ENCODE measurements at places on chromosomes 7 and 10.

- DNase-seq: no peak
Measured at GRCh38 chr10:52276986-52277385, 37.1 kb upstream of the DKK1 start.

DNA sequence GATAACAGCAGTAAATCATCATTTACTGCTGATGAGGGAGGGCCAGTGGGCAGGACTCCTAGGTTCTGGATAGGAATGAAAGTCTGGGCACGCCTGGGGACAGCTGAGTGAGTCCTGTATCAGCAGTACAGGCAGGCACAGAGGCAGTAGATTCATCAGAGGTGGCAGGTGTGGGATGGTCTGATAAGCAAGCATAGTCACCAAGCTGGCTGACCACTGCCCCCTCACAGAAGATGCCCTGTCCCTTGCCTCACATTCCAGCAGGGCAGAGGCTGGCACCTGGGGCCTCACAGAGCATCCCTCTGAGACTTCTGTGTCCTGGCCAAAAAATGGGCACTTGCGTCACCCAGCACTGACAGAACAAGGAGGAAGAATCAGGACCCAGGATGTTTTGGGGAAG lies 23.2 kb upstream of the ACSM6 start:
- no peak for DNase-seq

DNA sequence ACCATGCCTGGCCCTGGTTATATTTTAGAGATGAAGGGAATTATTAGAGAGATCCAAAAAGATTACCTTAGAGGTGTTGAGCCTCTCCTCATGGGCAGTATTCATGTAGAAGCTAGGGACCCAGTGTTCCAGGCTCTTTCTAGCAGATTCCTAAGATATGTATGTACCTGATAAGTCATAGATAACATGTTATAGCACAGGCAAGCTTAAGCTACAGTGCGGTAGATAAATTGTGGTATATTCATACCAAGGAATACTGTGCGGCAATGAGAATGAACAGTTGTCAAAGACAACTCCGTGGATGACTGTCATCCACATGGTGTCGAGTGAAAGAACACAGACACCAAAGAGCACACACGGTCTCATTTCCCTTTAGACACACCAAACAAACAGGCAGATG lies 53.1 kb downstream of the TACR2 start:
- no peak for DNase-seq

- no peak for DNase-seq
Measured at GRCh38 chr10:76115471-76116155, 684.2 kb downstream of the LRMDA start.

DNA sequence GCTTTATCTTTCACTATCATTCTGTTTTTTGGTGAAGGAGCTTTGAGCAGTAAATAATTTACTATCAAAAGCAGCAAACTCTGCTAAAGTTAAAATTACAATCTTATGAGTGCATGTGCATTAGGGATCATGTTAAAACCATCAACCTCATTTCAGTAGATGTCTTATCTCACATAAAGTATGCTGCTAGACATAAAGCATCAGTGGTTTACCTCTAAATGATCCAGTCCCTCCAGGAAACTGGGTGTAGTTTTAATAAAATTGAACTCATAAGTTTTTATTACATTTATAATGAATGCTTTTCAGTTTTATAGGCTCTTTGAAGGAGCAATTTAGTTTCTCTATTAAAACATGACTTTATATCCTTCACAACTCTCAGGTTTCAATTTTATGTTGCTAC lies 108.7 kb downstream of the LRRN3 start:
- no peak for DNase-seq

DNA sequence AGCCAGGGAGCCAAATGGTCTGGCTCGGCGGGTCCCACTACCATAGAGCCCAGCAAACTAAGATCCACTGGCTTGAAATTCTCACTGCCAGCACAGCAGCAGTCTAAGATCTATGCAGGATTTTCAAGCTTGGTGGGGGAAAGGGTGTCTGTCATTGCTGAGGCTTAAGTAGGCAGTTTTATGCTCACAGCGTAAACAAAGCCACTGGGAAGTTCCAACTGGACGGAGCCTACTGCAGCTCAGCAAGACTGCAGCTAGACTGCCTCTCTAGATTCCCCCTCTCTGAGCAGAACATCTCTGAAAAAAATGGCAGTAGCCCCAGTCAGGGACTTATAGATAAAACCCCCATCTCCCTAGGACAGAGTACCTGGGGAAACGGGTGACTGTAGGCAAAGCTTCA lies 277.6 kb upstream of the PHF14 start:
- DNase-seq: no peak

- no peak for DNase-seq
Measured at GRCh38 chr10:16519908-16520861, 1.5 kb downstream of the C1QL3 start.

DNA sequence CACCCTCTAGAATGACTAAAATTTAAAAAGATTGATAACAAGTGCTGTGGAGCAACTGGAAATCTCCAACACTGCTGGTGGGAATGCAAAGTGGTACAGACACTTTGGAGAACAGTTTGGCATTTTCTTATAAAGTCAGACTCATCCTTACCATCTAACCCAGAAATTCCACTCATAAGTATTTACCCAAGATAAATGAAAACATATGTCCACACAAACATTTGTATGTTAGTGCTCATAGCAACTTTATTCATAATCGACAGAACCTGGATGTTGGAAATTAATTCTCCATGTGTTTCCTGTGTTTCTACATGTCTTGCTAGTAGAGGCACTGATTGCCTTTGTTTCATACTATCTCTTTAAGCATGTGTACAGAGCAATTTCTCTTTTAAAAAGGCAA lies 282.4 kb downstream of the AHR start:
- DNase-seq: no peak

- DNase-seq: no peak
Measured at GRCh38 chr7:155860461-155860839, 48.2 kb upstream of the SHH start.

DNA sequence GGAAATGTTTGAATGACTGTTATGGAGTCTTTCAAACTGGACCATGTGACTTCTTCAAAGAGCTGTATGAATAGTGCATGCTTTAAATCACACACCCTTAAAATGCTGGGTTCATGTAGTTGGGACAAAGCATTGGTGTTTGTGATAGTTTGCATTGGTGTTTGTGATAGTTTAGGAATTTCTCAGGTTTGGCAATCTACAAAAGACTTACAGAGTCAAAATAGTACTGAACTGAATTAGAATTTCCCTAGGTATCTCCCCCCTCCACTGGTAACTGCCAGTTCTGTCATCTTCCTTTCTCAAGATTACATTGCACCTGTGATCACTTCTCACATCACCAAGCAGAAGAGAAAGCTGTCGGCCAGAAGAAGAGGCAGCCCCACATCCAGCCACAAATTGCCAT lies 261.1 kb downstream of the GATA3 start:
- no peak for DNase-seq

GRCh38 chr10:6464862-6465430 lies 115.1 kb downstream of the PRKCQ start:
- no peak for DNase-seq

- no peak for DNase-seq
Measured at GRCh38 chr10:3548076-3548475, 236.9 kb downstream of the KLF6 start.

DNA sequence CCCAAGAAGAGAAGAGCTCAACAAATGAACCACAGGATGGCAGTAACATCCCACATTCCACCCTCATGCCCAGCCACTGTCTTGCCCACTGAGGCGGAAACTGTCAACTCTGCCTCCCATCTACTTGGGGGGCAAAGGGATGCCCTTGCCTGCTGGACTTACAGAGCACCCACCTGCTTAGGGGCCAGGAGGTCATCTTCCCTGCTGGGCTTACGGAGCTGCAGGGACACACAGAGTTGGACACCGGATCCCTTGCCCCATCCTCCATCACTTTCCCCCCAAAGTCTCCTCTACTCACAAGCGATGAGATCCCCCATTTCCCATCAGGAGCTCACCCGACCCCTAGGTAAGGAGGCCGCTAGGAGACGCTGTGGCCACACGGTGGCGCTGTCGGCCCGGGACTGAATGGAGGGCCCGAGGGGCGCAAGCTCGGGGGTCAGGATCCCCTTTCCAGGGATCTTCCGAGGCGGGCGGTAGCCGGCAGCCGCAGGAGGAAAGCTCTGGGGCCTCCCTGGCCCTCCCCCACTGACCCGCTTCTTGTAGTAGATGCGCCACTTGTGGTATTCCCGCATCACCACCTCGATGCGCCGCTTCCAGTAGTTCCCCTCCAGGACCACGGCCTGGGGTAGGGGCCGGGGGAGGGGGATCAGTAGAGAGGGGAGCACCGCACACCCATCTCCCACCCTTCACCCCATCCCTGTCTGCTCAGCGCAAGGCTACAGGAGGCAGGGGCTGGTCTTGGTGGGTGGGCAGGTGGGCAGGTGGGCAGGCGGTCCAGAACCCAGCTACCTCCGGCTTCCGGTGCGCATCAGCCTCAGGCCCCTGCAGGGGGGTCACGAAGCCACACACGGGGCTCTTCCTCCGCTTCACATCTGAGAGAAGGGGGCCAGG lies 17.3 kb downstream of the MLXIPL start:
- peak; percentile 22 for DNase-seq

DNA sequence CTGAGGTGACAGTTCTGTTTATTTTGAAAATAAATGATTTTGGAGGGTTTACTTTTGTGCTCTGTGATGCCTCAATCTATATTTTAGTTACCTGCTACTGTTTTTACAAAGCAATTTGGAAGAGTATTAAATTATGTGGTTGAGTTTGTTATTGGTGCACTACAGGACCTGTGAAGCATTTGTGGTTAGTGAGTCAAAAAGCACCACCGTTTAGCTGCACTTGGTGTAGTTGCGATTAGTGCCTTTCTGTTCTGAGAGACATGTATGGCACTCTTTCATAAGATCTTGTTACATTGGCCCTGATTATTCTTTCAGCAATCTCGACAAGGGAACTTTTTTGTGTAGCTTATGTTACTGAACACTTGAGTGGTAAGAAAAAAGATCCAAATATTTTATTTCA lies 132.2 kb downstream of the BBS9 start:
- no peak for DNase-seq

DNA sequence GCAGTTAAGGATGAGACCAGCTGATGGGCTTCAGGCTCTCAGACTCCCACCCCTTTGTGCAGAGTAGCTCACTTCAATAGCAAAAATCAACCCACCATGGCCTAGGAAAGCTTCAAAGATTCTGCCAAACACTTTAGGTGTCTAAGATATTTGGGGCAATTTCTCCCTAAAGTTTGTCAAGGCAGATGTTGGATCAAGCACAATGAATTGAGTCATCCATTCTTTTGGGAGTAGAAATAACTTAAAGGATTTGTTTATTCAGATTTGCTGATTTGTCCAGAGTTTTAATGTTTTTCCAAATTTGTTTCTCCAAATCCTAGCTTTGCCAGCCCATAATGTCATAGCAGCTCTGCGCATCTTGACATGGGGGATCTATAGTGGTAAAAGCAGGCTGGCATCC lies 855.1 kb downstream of the LRMDA start:
- DNase-seq: no peak

- DNase-seq: no peak
Measured at GRCh38 chr7:149226840-149227494, 12.5 kb upstream of the ZNF212 start.

DNA sequence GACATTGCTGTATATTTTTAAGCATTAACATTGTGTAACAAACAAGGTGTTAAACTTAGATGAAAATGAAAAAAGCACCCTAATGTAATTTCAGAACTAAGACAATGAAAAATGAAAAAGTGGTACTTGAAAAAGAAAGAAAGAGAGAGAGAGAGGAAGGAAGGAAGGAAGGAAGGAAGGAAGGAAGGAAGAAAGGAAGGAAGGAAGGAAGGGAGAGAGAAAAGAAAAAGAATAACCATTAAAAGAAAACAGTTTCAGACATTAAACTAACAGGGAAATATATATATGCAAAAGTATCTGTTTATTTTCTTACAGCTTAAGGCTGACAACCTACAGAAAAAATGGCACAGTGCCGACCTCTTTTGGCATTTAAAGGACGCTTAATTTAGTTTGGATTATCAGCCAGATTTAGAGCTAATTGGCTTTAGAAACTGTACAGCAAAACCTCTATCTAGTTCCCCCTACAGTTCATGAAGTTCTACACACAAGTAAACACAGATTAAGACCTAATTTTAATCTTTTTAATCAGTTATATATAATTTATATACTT lies 13.8 kb downstream of the MTERF1 start:
- DNase-seq: no peak

GRCh38 chr7:149878523-149878921 lies 4.8 kb downstream of the ATP6V0E2 start:
- DNase-seq: no peak

DNA sequence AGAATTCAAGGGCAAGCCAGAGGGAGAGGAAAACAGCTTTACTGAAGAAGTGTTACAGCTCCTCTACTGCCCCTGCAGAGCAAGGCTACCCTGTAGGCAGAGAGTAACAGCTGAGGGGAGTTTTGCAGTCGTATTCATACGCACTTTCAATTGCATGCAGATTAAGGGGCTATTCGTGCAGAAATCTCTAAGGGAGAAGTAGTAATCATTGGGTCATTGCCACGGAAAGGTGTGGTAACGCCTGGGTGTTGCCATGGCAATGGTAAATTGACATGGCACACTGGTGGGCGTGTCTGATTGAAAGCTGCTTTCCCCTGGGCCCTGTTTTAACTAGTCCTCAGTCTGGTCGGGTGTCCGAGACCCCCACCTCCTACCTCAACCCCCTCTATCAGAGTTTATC lies 227.2 kb downstream of the NSUN6 start:
- DNase-seq: no peak

- DNase-seq: no peak
Measured at GRCh38 chr7:96161897-96162296, 160.0 kb downstream of the SLC25A13 start.

GRCh38 chr10:82887488-82887887 lies 1012.5 kb downstream of the NRG3 start:
- no peak for DNase-seq

- DNase-seq: no peak
Measured at GRCh38 chr7:40077849-40078248, 56.6 kb downstream of the MPLKIP start.

- DNase-seq: no peak
Measured at GRCh38 chr10:14654821-14655382, 119.8 kb downstream of the FAM107B start.

DNA sequence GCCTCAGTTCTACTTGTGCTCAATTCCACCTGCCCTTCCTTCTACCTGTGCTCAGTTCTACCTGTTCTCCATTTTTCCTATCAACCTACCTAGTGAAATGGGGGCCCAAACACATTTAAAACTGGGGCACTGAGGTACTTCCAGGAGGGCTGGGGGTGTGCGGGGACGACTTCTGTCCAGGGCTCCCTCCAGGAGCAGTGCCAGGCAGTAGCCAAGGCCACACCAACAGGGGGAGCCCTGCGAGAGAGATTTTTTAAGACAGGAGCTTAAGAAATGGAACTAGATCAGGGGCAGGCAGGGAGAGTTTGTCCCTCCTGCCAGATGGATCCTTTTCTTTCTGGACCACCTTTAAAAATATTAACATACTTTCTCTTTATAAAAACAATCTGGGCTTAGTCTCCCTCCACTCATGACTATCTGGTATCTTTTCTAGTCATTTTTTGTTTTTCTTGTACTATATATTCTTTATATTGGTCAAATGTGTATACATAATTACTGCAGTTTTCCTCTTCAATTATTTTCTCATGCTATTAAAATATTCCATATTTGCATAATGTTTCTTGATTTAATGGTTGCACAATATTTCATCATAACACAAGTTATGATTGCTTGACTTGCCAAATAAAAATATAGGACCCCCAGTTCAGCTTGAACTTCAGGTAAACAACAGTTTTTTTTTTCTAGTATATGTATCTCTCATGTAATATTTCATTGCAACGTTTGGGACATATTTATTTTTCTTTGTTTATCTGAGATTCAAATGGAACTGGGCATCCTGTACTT lies 47.3 kb upstream of the INSYN2A start:
- no peak for DNase-seq

Measured in NK-92 treated with Interleukin-12 subunit alpha and Interleukin-12 subunit beta, amount 100 ng/mL, for 24 hours (cell line).